ENCODE measurements at places on chromosomes 4 and X.

- DNase-seq, result no peak
Measured at GRCh38 chr4:129344058-129344457, 248.1 kb downstream of the C4orf33 start.

- no peak for DNase-seq
Measured at GRCh38 chr4:13533670-13534343, 10.5 kb downstream of the NKX3-2 start.

DNA sequence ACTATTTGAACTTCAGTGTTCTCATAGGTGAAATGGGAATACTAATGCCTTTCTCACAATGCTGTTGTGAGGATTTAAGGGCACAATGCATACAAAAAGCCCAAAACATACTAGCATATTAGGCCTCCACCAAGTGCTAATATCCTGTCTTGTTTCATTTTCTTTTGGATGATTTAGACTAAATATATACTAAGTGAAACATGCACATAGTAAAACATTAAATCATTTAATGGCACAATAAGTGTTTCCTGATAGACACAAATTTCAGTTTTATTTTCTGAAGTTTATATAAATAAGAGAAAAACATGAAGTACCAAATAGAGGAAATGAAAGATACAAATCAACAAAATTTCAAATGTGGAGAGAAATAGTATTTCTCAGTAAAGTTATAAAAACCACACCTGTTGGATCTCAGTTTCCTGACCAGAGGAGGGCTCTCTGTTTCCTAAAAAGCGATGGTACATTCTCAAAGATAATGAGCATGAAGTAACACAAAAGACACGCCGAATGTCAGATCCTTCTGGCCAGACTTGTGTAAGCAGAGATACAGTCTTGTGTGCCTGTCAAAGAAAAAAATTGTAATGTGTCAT is 25.1 kb downstream of the DDX60 start:
- DNase-seq, result no peak

DNA sequence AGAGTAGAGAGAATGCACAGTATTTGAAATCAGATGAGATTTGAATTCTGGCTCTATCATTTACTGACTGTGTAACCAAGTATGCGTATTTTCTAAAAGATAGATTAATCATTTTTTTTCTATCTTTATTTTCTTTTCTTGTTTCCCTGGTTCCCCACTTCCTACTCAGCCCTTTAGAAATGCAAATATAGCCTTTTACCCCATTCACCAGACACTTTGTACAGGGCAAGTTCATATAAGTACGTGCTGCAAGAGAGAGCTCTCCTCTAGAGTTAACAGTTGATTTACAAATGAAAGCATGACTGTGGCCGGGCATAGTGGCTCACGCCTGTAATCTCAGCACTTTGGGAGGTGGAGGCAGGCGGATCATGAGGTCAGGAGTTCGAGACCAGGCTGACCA is 17.8 kb upstream of the TDO2 start:
- no peak for DNase-seq

GRCh38 chr4:151099976-151100417 is 569 bp downstream of the RPS3A start:
- DNase-seq, result no peak

DNA sequence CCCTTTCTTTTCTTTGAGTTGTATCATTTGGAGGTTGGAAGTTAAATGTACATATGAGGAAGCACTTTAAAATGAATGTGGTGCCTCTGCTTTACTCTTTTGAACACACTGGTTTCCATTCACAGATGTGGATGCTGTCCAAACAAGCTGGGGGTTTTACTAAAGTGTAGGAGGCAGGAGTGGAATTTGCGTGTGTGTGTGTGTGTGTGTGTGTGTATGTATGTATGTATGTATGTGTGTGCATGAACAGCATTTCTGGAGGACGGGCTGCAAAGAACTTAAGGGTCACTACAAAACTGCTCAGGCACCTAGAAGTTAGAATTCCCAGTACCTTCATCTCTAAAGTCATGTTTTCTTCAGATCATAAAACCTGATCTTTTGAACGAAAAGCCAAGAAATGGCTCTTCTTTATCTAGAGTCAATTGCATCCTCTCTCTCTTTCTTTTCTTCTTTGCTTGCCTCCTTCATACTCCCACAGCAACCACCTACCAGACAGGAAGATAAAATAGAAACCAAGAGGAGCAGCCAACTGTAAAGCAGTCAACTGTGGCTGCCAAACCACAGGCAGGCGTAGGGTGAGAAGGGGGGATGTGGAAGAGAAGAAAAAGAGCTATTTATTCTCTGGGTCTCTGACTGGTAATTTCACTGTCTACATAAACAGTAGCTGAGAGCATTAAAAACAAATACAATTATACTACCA is 177.0 kb upstream of the RASGEF1B start:
- DNase-seq, result no peak

DNA sequence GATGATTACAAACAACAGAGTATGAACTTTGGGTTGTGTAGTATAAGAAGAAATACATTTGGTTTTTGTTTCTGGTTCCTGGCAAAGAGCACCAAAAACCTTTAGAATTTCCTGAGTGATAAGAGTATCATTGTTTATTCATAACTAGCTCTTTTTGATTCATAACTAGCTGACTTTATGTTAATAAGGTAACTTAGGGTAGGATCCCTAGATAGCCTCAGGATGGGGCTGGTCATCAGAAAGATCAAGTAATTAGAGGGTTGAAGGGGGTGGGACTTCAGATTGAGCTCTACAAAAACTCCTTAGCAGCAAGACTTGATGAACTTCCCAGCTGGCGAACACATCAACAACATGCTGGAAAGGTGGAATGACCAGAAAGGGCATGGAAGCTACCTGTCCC is 166.5 kb downstream of the SCFD2 start:
- DNase-seq, result no peak

DNA sequence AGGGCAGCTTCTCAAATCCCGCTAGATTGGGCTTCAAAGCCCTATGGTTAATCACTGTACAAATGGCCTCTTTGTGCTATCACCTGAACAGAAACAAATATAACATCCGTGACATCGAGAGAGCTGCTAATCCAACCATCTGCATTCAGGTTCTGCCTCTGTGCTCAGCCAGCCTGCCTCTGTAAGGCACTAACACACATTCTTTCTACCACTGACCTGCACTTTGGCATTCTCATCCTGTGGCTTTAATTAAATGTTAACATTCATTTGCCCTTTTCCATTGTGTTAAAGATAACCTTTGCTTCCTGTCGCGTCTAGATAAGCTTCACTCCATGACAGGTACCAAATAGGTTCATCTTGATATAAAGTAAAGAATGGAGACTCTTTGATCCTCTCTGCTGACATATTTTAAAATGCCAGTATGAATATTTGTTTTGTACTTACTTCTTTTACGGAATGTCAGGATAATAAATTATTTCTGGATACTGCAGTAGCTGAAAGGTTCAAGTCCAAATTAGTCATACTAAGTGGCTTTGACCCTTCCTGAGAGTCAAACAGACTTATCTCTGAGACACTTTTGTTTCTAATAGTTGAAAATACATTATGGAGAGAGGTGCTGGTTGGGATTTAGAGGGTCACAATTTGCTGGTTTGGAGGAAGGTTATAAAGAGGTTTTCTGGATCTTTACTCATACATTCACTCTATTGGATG is 505.7 kb downstream of the PACRGL start:
- DNase-seq, result no peak

- DNase-seq, result no peak
Measured at GRCh38 chr4:146661367-146661766, 22.7 kb downstream of the POU4F2 start.

DNA sequence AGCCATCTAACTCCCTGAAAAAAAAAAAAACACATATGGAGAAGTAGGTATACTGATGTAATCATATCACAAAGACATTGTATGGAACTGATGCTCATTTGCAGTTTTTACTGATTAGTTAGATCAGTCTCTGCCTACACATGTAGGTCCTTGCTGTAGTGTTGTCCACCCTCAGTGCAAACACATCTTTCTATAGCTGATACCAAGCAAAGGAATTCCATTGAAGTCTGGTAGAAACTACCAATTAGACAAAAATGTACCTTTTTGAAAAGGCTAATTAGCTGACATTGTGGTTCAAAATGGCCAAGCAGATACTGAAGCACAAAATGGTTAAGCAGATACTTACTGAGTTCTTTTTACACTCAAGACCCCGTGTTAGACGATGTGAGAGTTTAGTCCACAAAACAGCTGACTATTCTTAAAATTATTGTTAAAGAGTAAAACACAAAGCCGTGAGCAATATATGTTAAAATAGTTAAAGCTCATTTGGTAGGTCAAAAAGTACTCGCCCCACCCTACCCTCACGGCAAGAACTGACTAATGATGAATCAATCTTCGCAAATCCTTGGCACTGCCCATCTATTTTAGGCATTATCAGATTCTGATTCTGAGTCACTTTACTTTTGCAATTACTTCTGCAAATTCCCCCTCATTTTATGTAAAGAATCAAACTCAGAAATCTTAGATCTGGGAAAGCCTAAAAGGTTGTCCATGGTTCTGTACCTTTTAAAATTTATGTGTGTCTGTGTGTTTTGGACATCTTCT is 40.4 kb downstream of the COL4A6 start:
- DNase-seq, result no peak

GRCh38 chr4:138804711-138805110 is 210.9 kb upstream of the NOCT start:
- DNase-seq, result no peak

DNA sequence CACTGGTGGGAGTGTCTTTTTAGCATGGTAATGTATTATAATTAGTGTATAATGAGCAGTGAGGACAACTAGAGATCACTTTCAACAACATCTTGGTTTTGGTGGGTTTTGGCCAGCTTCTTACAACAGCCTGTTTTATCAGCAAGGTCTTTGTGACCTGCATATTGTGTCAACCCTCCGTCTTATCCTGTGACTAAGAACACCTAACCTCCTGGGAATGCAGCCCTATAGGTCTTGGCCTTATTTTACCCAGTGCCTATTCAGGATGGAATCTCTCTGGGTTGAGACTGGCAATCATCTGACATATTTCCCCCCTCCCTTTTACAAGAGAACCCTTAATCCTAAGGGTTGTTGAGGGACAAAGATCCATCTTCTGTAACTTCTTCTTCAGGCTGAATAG is 21.9 kb upstream of the ADH4 start:
- DNase-seq, result no peak

DNA sequence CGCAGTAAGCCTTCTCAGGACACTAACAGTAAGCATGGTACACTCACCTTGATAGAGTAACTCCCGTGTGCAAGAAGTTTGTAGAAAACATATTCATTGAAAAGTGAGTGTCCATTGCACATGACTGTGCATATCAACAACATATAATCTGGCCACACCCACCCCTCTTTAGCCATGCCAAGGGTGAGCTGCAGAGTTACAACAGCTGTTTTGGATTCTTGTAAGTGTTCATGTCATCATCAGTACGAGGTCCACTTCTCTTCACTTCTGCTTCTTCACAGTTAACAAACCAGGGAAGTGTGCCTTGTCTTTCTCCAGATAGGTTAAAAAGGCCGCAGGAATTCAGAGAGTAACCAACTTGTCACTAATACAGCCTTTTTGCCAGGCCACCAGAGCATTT is 116.6 kb downstream of the IRF2 start:
- DNase-seq, result no peak

DNA sequence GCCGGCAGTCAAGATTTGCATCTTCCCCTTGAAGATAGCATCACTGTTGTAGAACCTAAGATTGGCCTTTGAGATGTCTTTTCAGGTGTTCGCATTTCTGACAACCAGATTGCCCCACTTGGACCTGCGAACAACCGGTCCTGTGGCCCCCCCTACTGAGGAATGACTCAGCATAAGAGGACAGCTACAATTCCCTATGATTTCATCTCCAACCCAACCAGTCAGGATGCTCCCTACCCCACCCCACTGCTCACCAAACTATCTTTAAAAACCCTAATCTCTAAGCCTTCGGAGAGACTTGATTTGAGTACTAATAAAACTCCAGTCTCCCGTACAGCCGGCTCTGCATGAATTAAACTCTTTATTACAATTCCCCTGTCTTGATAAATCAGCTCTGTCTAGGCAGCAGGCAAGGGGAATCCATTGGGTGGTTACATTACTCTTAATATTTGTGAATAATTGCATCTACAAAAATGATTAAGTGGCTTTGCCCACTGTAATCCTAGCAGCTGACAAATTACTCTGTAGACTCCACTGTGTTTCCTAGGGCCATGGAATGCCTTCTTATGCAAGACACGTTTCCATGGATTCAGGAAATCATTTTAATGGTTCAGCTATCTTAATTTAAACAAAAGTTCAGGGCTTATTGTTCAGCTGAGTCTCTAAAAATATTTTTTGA is 95.4 kb downstream of the GPR143 start:
- peak; percentile 30 for DNase-seq

GRCh38 chrX:138014577-138014976 is 448.6 kb downstream of the ZIC3 start:
- DNase-seq, result no peak

- DNase-seq, result no peak
Measured at GRCh38 chr4:57139783-57140182, 29.6 kb upstream of the IGFBP7 start.

GRCh38 chr4:84497504-84498202 is 1.4 kb downstream of the NKX6-1 start:
- DNase-seq, result no peak

DNA sequence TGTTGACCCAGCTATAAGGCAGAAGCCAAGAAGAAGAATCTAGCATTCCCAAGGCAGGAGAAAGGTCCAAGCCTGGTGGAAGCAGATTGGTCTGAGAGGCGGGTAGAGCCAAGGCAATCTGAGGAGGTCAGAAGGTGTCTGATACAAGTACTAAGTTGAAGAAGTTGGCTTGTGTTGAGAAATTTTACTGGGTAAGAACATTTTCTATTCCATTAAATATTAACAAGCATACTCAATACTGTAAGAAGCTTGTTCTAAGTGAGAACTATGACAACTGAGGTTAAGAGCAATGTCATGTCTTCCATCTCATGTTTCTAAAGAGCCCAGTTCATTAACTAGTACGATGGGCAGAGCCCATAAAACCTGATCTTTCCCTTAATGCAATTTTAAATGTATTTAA is 75.0 kb downstream of the FAM13A start:
- DNase-seq, result no peak

- no peak for DNase-seq
Measured at GRCh38 chr4:120105472-120105871, 38.8 kb upstream of the MAD2L1 start.

GRCh38 chr4:100907465-100908454 is 389.9 kb upstream of the EMCN start:
- DNase-seq, result no peak

- DNase-seq, result no peak
Measured at GRCh38 chr4:107760281-107760947, 40.4 kb upstream of the PAPSS1 start.

- no peak for DNase-seq
Measured at GRCh38 chrX:131791608-131792355, 231.3 kb upstream of the STK26 start.

DNA sequence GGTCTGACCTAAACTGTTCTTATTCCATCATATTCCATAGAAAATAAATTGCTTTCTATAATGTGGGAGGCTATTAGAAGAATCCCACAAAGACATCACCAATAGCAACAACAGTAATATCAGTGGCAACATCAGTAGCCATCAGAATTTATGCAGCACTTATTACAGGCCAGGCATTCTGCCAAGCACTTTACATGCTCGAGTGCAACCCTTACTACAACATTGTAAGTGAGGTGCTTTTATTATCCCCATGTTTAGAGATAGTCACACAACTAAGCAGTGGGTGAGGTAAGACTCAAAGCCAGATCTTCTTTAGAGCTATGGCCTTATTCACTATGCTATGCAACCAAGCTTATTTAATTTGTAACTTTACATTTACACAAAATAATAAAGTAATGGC is 317.1 kb upstream of the BMP3 start:
- DNase-seq, result peak; percentile 44

Data from AG09319 (cell line).